ENCODE measurements at places on chromosomes 7 and 10.

- DNase-seq, result peak; percentile 74
Measured at GRCh38 chr7:116583653-116584052, 58.8 kb downstream of the CAV1 start.

DNA sequence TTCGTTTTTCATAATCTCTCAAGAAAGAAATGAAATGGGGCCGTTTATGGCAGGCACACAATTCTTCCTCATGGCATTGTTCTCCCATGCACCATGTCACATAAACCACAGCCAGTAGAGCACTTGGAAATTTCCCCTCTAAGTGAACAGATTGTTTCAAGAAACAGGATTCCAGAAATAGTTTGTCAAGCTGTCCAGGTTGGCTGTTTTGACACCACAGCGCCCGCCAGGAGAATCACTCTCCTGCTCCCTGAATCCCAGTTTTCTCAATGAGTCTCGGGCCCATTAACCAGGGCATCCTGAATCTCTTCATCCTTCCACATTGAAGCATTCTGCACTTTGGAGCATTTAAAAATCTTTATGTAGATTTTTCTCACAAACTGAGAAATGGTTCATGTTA lies 172.2 kb upstream of the NEBL start:
- DNase-seq, result no peak

- no peak for DNase-seq
Measured at GRCh38 chr7:78985509-78985908, 468.0 kb downstream of the MAGI2 start.

GRCh38 chr7:102117743-102118142 lies 168.9 kb upstream of the SH2B2 start:
- DNase-seq, result no peak

GRCh38 chr7:159246702-159247480 lies 102.2 kb upstream of the VIPR2 start:
- no peak for DNase-seq

GRCh38 chr7:140624392-140625191 lies 16.0 kb downstream of the DENND2A start:
- DNase-seq, result no peak

DNA sequence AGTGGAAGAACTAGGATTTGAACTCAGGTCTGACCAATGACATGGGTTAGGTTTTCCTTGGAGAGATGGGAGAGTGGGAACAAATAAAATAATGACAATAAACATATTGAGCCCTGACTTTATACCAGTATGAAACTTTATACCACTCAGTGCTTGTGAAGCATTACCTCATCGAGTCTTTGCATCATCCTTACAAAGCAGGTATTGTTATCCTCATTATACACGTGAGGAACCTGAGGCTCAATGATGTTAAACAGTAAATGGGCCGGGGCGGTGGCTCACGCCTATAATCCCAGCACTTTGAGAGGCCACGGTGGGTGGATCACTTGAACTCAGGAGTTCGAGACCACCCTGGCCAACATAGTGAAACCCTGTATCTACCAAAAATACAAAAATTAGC lies 47.7 kb downstream of the HHEX start:
- no peak for DNase-seq

GRCh38 chr7:16300361-16300895 lies 120.9 kb downstream of the CRPPA start:
- DNase-seq, result no peak

- DNase-seq, result peak; percentile 86
Measured at GRCh38 chr10:851901-852300, 79.6 kb downstream of the LARP4B start.

DNA sequence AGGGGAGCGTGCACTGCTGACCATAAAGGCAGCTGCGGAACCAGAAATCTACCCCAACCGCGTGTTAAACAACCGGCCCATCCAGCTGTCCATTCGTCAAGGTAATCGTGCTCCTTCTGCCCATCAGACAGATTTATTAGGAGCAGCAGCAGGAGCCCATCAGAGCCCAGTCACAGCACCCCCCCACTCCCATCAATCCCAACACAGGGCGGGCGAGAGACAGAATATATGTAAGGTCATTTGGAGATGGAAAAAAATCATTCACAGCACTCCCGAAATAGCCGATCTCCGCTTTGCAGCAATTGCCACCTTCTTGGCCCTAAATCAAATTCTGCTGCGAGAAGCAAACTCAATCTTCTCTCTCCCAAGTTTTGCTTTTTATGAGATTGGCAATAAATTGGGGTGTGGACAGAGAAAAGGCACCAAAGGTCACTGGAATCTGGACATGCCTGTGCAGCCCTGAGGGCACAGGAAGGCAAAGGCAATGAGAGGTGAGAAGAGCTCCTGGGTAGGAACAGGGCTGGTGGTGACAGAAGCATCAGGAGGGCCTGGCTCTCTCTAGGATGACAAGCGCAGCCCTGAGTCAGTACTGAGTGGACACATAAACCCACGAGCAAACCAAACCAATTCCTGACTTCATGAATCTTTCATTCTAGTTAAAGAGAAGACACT lies 145.0 kb upstream of the ZMIZ1 start:
- no peak for DNase-seq

DNA sequence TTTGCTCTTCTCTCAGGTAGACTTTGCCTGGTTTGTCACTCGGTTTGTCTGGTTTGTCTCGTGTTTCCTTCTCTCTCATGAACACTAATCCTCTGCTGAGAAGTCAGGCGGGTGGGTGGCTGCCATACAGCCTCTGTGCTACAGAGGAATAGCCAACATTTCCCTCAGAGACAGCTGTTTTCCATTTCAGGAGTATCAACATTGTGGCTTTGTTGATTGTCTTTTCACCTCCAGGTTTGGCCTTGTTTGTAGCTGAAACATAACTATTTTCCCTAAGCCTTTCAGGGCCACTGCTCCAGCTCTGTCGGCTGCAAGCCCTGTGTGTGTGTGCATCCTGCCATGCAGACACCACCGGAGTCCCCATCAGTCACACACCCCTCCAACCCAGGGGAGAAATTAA lies 122.8 kb downstream of the BAMBI start:
- no peak for DNase-seq

GRCh38 chr7:47827871-47828270 lies 120.4 kb downstream of the PKD1L1 start:
- DNase-seq, result no peak

- no peak for DNase-seq
Measured at GRCh38 chr7:63117-63480, 129.3 kb upstream of the FAM20C start.

GRCh38 chr10:128065881-128066534 lies 60.2 kb downstream of the MKI67 start:
- DNase-seq, result no peak

- no peak for DNase-seq
Measured at GRCh38 chr7:152435384-152436110, at the start of gene KMT2C. TSS of gene KMT2C (minus strand) at chr7:152436003. CDS start at chr7:152435786, 217 bp downstream.

- no peak for DNase-seq
Measured at GRCh38 chr7:33793616-33794015, 111.7 kb upstream of the BMPER start.

DNA sequence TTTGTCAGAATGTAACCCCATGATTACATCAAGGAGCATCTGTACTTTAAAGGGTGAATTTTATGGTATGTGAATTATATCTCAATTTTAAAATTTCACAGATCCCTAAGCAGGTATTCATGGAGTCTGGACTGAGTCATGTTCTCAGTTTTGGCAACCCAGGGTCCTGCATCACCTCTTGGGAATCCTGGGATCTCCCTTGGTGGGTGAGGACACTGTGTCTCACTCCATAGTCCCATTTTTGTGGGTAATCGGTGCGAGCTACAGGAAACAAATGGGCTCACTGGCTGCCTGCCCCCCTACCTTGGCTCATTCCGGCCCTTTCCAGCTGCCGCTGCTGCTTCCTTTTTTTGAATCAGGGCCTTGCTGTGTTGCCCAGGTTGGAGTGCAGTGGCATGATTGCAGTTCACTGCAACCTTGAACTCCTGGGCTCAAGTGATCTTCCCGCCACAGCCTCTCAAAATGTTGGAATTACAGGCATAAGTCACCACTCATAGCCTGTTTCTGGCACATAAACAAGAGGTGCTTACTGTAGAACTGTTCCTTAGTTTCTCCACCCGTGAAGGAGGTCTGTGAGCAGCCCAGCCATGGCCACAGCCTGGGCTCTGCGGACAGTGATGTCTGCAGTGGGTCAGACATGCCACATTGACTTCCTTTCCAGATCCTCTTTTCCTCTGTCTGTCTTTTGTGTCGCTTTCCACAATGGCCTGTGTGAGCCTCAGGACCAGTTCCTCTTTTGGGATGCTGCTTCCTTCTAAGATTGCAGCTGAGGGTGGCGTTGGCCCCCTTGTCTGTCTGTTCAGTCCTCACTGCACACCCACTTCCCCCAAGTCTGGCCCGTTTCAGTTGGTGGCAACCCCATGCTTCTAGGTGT lies 14.5 kb downstream of the PALD1 start:
- DNase-seq, result peak; percentile 99

GRCh38 chr10:3772361-3773171 lies 12.4 kb downstream of the KLF6 start:
- no peak for DNase-seq

- peak; percentile 91 for DNase-seq
Measured at GRCh38 chr7:6175645-6176044, 96.8 kb downstream of the CYTH3 start.

DNA sequence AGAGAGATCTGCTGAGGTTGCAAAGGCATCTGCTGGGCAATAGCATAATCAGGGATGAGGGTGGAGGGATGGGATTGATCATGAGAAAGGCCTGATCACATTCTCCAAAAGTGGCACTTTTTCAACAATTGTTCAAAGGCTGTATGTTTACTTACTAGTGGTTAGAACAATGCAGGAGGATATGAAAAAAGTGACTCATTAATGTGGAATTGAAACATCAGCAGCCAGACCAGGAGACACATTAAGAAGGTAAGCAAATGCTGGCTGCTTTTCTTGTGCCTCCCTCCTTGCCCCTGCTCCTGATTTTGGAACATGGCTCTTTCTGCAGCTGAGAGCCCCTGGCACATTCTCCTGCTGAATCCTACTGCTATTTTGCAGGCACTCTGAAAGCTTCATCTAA lies 63.5 kb downstream of the FAM204A start:
- no peak for DNase-seq

DNA sequence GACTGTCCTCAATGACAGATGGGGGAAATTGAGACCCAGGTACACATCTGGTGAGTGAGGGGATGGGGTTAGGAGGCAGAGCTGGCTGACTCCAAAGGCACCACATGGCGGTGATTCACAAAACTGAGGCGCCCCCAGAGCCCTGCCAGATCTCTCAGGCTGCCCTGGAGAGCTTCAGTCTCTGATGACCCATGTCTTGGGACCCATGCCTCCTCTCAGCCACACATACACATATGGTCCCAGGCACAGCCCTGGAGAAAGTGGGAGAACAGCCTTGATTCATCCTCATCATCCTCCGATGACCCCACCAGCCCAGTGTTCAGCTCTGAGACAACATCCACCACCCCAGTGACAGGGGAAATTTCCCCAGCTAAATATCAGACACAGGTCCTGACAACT lies 426.0 kb downstream of the RPS24 start:
- DNase-seq, result no peak

- DNase-seq, result no peak
Measured at GRCh38 chr7:40721342-40721949, 586.6 kb downstream of the SUGCT start.

GRCh38 chr10:16950656-16951601 lies 133.7 kb upstream of the RSU1 start:
- DNase-seq, result no peak

GRCh38 chr7:9120331-9120730 lies 686.9 kb downstream of the NXPH1 start:
- no peak for DNase-seq

DNA sequence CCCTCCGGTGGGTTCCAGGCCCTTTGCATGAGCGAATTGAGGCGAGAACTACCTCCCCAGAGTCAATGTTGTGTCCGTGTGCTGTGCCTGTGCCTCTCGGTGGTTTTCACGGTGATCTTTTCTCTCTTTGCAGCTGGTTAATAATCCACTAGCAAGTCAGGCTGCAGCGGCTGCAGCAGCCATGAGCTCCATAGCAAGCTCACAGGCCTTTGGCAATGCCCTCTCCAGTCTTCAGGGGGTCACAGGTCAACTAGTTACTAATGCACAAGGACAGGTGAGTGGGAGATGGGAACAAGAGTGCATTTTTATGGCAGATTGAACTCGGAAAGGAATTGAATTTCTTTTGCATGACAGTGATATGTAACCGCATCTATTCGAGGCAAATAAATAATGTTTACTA lies 159.7 kb upstream of the YAE1 start:
- no peak for DNase-seq

DNA sequence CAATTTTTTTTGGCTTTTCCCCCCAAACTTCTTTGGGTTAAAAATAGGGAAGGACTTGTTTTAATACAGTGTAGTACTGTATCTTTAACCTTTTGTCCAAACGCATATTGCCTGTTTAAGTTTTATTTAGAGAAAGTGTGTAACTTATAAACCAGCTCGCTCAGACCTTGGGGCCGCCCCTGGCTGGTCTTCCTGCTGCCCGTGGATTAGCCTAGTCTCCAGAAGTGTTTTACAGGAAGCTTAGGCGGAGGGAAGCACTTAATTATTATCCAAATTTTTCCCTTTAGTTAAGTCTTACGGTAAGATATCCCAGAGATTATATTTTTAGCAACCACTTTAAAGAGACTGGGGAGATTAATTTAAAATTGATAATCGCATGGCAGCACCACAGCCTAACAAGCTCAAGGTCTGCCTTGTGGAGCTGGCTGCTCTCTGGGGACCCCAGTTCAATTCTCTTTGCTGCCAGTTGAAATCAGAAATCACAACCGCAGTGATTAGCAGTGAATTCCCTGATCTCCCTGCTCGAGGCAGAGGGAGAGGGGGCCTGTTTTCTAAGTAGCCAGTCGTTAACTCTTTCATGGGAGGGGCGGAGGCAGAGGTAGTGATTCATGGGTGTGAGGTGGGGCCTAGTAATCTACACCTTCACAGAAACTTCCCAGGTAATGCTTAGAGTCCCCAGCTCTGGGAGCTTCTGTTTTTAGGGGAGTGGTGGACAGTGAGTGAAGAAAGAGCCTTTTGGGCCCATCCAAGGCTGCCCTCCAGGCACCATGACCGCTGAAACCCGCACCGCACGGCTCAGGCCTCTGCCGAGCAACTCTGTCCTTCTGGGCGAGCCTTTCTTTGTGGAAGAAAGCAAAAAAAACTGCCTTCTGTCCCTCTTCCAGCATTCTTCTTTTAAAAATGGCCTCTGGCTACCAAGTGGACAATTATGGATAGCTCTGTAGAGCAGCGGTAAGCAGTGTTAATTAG lies 548.7 kb upstream of the GALNT17 start:
- no peak for DNase-seq

GRCh38 chr7:28383975-28384374 lies 28.3 kb upstream of the CREB5 start:
- no peak for DNase-seq

- no peak for DNase-seq
Measured at GRCh38 chr7:44062903-44063295, 2.5 kb downstream of the PGAM2 start.
